ENCODE measurements at places on chromosomes 4 and X.

GRCh38 chrX:71482228-71482958 lies 50.5 kb upstream of the OGT start:
- no peak for DNase-seq

- DNase-seq, result no peak
Measured at GRCh38 chr4:139457318-139457717, 3.4 kb downstream of the RAB33B start.

DNA sequence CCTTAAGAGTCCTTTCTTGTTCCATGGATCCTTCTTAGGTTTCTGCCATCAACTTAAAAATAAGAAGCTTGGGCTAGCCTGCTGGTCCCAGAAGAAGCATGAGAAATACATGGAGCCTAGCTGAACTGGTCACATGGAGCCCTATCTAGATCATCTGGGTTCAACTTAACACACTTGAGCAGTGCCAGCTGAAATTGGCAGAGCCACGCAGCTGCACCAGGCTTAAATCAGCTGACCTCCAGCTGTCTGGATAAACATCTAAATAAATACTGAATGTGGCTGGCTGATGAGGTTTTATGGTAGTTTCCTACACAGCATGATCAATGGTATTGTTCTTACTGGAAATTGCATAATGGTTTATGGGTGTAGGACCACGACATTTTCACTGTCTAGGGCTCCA lies 598.4 kb upstream of the FAM241A start:
- DNase-seq, result no peak

GRCh38 chr4:35541146-35541887 lies 703.0 kb downstream of the ARAP2 start:
- no peak for DNase-seq

- DNase-seq, result no peak
Measured at GRCh38 chr4:133856731-133857355, 344.7 kb downstream of the PABPC4L start.

GRCh38 chr4:121096629-121097028 lies 24.3 kb upstream of the NDNF start:
- no peak for DNase-seq

GRCh38 chr4:125140966-125141495 lies 173.7 kb upstream of the FAT4 start:
- no peak for DNase-seq

GRCh38 chr4:139560406-139561104 lies 4.5 kb upstream of the SETD7 start:
- DNase-seq, result no peak

- DNase-seq, result no peak
Measured at GRCh38 chr4:27916452-27917184, 1056.0 kb downstream of the STIM2 start.

DNA sequence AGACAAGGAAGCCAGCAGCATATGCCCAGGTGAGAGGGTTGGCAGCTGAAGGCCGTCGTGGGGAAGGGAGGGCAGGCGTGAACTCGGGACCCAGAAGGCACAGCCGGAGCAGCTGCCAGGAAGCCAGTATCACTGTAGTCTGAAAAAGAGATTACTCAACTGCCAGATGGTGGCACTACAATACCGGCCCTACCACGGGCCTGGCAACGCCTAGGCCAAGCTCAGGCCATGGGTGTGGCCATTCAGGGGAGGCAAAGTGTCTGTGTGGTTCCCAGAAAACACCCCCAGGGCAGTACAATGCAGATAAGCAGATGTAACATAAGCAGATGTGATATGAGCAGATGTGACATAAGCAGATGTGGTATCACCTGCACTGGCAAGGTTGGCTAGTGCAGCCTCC lies 236.0 kb downstream of the AFAP1 start:
- DNase-seq, result peak; percentile 64

GRCh38 chr4:107989162-107989536 lies 540 bp upstream of the HADH start:
- DNase-seq, result no peak

- no peak for DNase-seq
Measured at GRCh38 chr4:185502386-185502785, 30.9 kb upstream of the CCDC110 start.

DNA sequence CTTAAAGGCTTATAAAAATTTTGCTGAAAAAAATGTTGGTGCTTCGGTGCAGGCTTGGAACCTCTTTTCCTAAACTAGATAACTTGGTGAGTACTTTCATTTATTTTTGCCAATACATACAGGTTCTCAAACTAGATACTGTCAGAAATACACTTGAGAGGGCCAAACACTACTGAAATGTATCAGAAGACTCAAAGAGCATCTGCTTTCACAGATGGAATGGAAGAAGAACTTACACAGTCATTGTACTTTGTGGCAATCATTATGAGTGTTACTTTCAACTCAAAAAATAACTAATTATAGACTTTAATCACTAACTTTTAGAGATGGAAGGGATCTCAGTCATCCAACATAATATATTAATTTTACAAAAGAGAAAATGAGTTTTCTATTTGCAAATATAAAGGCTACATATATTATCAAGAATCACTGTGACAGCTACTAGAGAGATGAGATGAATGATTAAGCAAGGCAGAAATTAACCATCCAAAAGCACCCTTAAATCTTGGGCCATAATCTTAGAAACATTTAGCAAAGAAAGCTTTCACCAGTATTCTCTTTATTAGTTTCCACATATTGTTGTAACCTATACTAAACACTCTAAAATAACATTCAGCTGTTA lies 1.0 kb downstream of the ENAM start:
- no peak for DNase-seq

DNA sequence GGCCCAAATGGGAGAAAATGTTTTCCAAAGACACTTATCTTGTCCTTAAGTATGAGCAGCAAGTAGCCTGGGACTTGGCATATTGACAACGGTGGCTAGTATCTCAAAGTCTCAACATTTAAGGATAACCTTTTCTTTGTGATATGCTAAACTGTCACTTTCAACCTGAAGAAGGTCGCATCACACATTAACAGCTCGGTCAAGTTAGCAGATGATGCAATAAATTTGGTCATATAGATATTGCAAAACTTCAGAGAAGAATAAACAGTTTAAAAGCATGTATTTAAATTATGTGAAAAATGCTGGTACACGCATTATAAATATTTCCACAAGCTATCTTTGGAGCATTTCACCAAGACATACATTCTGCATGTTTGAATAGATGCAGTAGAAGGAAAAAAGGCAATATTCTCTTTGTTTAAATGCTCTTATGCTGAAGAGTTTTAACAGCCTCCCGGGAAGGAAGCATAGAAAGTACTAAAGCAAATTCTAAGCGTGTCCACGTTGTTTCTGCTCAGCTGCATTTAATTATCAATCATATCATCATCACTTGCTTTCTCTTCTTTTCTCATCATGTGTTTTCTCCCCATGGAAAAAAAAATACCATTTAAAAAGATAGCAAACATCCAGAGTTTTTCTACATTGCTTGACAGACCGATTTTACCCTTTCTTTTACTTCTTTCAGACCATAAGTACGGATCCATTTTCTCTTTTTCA lies 24.2 kb downstream of the ARHGAP6 start:
- no peak for DNase-seq

GRCh38 chrX:110201799-110202198 lies 116.1 kb downstream of the AMMECR1 start:
- no peak for DNase-seq

DNA sequence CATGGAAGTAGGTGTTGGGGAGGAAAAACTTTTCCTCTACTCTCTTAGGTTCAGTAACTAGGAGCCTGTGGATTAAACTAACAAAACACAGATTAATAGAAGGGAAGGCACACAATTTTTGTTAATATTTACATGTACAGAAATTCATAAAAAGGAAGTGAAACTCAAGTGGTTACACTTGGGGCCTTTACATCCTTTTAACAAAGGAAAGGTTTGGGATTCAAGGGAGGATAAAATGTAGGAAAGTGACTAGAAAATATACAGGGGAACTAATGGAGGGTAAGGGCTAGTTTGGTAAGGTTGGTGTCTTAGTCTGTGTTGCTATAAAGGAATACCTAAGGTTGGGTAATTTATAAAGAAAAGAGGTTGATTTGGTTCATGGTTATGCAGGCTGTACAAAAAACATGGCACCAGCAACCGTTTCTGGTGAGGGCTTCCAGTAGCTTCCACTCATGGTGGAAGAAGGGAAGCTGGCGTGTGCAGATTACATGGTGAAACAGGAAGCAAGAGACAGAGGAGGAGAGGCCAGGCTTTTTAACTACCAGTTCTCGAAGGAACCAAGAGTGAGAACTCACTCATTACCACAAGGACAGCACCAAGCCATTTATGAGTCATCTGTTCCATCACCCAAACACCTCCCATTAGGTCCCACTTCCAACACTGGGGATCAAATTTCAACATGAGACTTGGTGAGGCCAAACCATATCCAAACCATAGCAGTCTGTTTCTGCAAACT lies 124.4 kb downstream of the CHRDL1 start:
- DNase-seq, result no peak
